ENCODE measurements at places on chromosomes 6 and 20. TPM values are rescaled to one million over a fixed set of nuclear protein-coding genes. Genes with fewer than 3 reads are reported as not detected.

DNA sequence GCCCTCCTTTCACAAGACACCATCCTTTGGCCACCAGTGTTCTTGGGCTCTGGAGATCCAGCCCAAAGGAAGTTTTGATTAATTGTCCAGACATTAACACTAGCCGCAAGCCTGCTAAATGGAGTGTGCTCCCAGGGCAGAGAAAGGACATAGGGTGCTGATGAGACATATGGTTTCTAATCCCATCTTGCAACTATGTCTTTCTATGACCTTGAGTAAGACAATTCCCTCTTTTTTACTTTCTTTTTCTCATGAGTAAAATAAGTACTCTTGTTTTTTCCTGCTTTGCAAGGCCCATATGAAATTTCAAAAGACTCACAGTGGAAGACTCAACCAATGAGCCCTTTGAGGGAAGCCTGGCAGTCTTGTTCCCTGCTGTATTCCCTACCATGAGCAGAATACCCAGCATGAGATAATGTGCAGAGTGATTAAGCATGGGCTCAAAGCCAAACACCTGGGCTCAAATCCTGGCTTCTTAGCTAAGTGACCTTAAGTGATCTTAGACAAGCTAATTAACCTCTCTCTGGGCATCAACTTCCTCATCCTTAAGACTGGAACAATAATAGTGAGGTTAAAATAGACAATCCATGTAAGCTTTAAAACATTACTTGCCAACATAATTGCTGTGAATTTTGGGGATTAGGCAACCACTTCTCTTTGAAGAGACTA is at the start of gene WFDC10B:
Gene WFDC10B, minus strand, starts transcription at position 51 of the 669 bp plus-strand sequence. CDS start 19,027 bp downstream, outside the sequence.
- H3K36me3 ChIP-seq, result no peaks in the 10 kb centered on the region
- no peaks in the 10 kb centered on the region for H3K27me3 ChIP-seq
- no peak within 1 kb of the TSS for H3K27ac ChIP-seq
- no peak within 1 kb of the TSS for H3K4me3 ChIP-seq
- no peaks in the 10 kb centered on the region for H3K4me1 ChIP-seq

DNA sequence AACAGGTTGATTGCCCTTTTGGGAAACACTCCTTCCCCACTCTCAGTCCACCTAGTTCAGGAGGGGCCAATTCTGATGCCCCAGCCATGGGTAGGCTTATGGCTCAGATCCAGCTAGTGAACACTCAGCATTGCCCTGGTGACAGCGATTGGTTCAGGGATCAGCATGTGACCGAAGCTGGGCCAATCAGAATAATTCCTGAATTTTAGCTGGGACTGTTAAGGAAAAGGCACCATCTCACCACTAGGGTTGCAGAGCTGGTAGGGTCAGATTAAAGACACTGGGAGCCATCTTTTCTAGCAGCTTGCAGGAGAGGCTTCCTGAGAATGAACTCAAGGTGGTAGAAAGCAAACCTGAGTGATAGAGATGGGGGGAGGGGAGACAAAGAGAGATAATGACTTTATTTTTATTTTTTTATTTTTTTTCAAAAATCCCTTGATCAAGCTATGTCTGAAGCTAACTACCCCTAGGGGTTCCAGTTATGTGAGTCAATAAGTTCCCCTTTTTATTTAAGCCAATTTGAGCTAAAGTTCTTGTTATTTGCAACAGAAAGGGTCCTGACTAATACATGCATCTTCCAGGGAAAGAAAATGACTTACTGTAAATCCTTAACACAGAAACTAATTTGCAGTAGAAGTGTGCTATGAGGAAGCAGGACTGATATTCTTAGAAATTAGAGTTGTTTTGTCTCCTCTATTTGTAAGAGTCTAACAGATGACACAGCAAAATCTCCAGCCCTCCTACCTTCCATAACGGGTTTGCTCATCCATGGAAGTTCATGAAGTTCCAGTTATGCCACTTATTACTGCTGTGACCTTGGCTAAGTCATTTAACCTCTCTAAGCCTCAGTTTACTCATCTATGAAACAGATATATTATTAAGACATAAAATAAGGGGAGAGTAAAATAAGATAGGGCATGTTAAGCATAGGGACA is 44.7 kb downstream of the EYA2 start:
- no peak for DNase-seq
- H3K27me3 ChIP-seq, result no peaks in the 10 kb centered on the region

DNA sequence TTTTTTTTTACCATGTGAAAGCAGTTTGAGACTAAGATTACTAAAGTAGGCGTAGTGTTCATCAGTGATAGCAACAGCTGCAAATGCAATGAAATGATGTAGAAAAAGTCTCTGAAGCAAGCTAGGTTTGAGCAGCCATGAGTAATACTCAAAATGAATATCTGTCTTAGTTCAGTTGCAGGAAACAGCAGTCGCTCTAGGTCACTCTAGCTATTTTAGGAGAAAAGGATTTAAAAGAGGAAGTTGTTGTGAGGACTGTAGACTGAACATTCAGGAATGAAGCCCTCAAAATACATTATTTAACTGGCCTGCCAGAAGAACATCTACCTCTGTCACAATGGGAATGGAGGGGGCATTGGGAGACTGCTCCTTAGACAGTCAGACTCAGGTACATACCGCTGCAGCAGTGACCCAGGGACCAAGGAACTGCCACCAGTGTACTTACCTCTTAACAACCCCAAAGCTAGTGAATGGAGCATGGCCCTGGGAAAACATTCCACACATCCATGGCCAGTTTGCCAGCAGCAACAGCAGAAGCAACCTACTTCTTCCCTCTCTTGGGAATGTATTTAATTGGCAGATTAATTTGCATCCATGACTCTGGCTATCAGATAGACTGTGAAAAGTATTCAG is 243.0 kb upstream of the KHDRBS2 start:
- no peaks in the 10 kb centered on the region for H3K27me3 ChIP-seq
- no peak for DNase-seq
- H3K4me3 ChIP-seq, result no peak overlapping the region
- H3K4me1 ChIP-seq, result no peaks in the 10 kb centered on the region

DNA sequence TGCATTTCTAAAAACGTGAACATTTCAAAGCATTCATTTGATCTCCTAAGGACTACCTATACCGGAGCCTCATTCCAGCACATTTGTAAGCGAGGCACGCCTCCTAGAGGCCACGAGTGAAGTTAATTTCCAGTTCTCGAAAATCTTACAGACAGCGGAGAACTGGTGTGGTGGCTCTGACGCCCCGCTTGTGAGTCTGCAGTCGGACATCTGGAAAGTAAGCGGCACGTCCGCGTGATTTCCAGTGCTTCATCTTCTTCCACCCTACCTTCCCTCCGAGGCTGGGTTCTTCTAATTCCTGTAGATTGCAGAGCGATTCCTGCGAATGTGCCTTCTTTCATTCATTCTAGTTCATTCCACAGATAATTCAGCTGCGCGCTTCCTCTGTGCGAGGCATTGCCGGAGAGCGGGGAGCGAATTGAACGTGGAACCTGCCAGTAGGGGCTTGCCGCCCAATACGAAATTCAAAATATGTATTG is 810 bp upstream of the PRIM2 start:
- H3K36me3 ChIP-seq, result no peaks in the 10 kb centered on the region
- peak overlapping the region; percentile 79 for H3K27ac ChIP-seq

DNA sequence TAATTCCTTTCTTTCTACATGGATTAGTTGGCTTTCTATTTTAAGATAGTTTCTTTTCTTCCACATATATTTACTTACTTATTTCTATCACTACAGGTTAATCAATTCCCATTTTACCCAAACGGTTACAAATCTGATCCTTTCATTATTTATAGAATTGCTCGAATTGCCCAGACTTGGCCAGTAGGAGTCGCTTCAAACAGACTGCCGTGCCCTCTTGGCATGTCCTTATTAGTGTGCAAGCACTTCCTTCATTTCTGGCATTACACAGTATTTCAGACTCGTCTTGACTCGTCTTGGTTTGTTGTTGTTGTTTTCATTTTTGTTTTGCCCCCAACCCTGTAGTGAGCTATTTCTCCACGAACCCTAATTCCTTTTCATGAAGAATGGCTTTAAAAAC is 74.6 kb downstream of the SAMD3 start:
- H3K27ac ChIP-seq, result no peak overlapping the region
- no peaks in the 10 kb centered on the region for H3K4me1 ChIP-seq
- no peak overlapping the region for H3K4me3 ChIP-seq
- DNase-seq, result no peak

GRCh38 chr6:160464744-160465143 is 116.6 kb downstream of the SLC22A3 start:
- no peaks in the 10 kb centered on the region for H3K27me3 ChIP-seq
- no peaks in the 10 kb centered on the region for H3K4me1 ChIP-seq
- DNase-seq, result no peak
- H3K27ac ChIP-seq, result no peak overlapping the region

CTCFL gene
- total RNA-seq, result not detected
